ENCODE measurements at places on chromosomes 7 and 10.
A peak's percentile ranks its signal among the peaks of the same experiment; 100 is the strongest.

GRCh38 chr7:155698633-155699032, 54.2 kb downstream of the RBM33 start:
- DNase-seq, result no peak

- no peak for DNase-seq
Measured at GRCh38 chr7:140222814-140223213, 46.0 kb upstream of the KDM7A start.

GRCh38 chr10:22617516-22617915, 96.9 kb downstream of the PIP4K2A start:
- no peak for DNase-seq

DNA sequence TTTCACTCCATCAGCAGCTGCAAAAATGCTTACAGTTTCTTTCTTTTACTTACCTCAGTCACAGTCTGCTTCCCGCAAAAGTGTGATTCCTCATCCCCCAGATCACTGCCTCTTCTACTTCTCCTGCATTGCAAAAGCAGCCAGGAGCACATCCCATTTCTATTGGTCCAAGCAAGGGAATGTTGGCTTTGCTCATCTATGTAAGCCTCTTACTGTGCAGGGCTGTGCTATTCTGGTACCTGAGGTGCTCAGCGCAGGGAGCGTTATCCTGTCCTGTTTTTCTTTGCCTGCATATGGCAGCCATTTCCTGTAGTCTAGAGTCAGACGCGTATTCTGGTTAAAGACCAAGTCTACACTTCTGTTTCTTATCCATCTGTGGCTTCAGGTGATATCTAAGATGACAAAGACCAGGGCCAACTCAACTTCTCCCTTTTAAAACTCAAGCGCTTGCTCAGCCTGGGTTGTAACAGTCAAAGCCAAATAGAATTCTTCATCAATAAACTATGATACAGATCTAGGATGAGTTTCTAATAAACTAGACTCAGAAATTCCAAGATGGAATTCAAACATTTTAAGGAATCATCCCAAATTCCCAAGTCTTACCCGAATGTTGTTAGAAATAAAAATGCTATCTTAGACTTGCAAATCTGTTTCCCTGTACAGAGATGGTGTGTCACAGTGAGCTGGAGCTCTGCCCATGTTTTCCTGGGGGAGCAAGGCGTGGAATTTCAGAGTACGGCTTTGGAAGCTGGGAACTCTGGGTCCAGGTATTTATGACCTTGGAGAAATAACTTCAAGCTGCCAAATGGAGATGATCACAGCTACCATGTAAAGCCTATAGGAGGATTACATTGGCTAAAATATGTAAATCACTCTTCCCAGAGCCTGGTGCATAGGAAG, 6.1 kb upstream of the RBM17 start:
- no peak for DNase-seq

DNA sequence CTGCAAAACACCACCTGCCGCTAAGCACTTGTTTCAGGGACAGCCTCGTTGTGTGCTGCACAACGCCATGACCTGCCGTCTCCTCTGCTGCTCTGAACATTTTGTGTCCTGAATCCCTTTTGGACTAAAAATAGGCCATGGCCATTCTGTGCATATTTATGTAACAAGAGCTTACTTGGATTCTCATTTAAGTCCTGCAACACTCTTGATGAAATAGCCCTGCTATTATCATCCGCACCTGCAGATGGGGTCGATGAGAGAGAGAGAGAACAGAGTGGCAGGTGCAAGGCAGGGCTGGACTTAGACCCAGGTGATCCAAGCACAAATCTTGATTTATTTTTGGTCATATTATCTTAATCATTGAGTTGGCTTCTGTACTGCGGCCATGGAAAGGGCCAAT, 121.2 kb upstream of the PRKCQ start:
- no peak for DNase-seq

GRCh38 chr10:106615081-106615480, 549.4 kb downstream of the SORCS1 start:
- peak; percentile 9 for DNase-seq

- no peak for DNase-seq
Measured at GRCh38 chr10:14365266-14365665, 34.5 kb upstream of the FRMD4A start.

DNA sequence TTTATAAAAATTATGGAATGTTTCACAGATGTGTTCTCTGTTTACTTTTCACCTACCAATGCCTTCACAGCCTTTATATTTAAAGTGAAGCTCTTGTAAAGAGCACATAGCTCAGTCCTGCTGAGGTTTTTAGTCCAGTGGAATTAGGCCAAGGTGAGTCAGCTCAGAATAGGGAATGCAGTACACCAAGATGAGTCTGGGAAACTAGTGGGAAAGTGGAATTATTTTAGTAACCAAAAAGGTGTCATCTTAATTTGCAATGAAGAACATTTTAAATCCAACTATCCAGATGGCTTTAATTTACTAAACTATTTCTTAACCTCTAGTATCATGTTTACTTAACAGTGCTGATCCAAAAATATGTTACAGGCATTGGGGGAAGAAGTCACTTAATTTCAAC, 236.3 kb upstream of the CTBP2 start:
- DNase-seq, result no peak

- no peak for DNase-seq
Measured at GRCh38 chr7:98130959-98131358, 24.3 kb downstream of the LMTK2 start.

- DNase-seq, result no peak
Measured at GRCh38 chr7:67423065-67423464, 426.4 kb downstream of the TYW1 start.

GRCh38 chr7:130112662-130113425, 42.5 kb downstream of the KLHDC10 start:
- no peak for DNase-seq

GRCh38 chr10:73126343-73126742, 16.1 kb downstream of the NUDT13 start:
- DNase-seq, result no peak

- DNase-seq, result no peak
Measured at GRCh38 chr7:158264881-158265742, 322.5 kb downstream of the PTPRN2 start.

DNA sequence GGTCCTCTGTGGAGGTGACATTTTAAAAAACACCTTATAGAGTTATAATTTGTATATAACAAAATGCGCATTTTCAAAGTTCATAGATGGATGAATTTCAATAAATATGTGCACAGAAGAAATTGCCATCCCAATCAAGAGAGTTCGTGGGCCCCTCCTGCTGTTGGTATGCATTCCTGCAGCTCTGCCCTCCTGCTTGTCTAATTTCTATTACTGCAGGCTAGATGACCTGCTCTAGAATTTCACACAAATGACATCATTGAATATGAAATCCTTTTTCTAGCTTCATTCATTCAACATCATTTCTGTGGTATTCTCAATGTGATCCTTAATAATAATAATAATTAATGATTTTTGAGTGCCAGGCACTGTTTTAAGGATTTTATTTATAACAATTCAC, 348.2 kb downstream of the SDK1 start:
- DNase-seq, result no peak

DNA sequence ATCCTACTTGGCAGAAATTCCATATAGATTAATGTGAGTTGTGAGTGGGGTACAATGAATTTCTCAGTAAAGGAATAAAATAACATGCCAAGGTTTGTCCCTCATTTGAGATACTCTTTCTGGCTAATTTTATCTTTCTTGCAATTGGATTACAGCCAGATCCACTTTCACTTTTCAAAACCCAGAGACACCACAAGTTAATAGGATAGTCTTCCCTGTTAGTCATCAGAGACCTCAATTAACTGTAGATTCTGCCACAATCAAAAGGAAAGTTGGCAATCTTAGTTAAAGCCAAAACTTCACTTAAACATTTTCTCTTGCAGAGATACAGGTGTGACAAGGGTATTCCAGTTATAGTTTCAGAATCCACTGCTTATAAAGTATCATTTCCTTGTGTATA, 91.4 kb upstream of the PHYHIPL start:
- no peak for DNase-seq

DNA sequence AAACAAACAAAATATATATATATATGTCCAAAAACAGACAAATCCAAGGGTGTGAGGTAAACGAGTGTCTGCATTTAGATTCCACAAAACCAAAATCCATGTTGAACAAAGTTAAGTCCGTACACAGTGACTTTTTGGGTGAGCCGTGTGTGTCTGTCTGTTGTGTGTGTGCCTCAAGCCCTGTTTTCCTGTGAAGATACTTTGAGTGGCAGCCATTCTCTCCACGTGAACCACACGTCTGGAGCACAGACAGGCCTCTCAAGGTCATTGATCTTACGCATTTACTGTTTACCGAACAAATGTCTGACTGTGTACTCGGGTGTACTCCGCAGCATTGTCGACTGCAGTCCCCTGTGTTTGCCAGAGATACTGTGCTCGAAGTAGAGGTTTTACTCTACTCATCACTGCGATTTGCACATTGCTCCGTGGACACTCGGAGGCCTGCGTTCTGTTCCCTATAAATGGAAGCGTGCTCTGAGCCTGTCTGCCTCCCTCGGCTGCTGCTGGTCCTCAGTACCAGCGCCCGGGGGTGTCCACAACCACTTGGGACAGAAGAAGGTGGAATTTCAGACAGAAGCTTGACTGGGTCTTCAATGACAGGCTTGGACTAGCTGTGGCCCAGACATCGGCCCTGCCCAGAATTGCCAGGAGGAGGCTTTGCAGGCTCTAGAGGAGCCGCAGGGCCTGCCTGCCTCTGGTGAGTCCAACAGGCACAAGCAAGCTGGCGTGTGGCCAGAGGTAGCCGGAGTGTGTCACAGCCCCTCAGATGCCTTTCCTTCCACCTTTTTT, 22.1 kb downstream of the CYP17A1 start:
- DNase-seq, result no peak

GRCh38 chr10:62083412-62084267, 182.1 kb downstream of the ARID5B start:
- DNase-seq, result no peak

GRCh38 chr10:113381416-113381815, 171.4 kb upstream of the HABP2 start:
- DNase-seq, result no peak

- DNase-seq, result no peak
Measured at GRCh38 chr7:151403764-151404163, 6.1 kb downstream of the WDR86 start.
